Right ventricle myocardium superior (tissue), 1 donor: ENCODE measurements at places on chromosomes 7 and 10.

GRCh38 chr10:77189075-77189474, 448.5 kb downstream of the KCNMA1 start:
- no peak for DNase-seq

GRCh38 chr7:144731661-144732351, 104.0 kb downstream of the TPK1 start:
- DNase-seq: no peak

- DNase-seq: no peak
These were observed 568 bp downstream of the PRSS2 start for GRCh38 chr7:142771353-142771723.

DNA sequence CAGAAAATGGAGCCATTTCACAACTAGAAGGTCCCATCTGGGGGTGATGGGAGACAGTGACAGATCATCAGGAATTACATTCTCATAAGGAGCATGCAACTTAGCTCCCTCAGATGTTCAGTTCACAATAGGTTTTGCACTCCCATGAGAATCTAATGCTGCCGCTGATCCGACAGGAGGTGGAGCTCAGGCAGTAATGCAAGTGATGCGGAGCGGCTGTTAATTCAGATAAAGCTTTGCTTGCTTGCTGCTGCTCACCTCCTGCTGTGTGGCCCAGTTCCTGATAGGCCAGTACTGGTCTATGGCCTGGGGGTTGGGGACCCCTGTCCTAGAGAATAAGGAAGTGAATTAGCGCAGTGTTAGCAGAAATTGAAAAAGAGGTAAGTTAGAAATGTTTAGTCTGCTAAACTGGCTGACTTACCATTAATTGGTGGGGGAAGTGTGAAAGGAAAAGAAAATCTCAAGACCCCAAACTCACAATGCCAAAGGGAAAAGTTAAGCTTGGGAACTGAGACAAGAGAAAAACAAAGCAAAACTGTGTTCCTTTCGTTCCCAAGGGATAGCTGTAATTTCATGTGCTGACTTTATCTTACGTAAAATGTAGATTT, 76.4 kb downstream of the LYZL2 start:
- DNase-seq: no peak

DNA sequence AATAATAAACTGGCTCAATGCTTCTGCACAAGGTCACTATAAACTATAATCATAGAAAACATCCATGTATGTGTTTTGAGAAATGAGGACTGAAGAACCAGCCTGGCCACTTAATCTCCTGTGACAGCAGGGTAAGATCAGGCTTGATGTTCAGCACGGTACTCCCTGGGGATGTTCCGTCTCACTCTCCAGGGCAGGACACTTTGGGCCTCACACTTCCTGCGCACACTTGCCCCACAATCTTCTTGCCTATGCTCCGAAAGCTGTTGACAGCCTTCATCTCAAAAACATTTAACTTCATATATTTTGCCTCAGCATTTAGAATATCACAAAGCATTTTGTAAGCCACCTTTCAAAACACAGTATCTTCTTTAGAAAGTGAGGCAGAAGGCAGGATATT, 92.7 kb downstream of the PARD3 start:
- DNase-seq: no peak

- DNase-seq: no peak
These were observed 122.6 kb upstream of the RPA3 start for GRCh38 chr7:7841027-7841426.

DNA sequence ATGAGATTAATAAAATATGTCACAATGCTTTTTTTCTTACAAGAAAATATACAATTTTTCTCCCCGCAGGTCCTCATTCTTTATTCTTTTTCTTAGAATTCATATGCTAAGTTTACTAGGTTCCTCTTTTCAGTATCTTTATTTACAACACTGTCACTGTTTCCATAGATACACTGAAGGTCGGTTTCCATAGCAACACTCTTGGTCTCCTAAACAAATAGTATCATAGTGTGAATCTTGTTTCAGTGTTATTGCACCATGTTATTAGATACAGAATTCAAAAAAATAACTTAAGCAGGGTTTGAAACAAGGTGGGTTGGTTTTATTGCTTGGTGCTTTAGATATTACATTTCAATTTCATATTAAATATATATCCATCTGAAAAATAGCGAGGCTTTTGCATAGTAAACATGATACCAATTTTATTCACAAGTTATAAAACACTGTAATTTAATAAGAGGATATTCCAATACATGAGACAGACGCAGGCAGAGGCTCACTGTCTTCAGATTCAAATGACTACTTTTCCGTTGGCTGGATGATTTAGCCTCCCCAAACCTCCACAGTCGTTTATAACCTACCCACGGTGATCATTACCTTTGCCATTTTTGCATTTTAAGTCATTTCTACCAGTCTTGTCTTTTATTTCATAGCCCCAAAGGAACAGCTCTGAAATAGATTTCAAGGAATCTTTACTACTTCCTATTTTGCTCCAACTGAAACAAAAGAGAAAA, 88.9 kb upstream of the KLF6 start:
- no peak for DNase-seq

DNA sequence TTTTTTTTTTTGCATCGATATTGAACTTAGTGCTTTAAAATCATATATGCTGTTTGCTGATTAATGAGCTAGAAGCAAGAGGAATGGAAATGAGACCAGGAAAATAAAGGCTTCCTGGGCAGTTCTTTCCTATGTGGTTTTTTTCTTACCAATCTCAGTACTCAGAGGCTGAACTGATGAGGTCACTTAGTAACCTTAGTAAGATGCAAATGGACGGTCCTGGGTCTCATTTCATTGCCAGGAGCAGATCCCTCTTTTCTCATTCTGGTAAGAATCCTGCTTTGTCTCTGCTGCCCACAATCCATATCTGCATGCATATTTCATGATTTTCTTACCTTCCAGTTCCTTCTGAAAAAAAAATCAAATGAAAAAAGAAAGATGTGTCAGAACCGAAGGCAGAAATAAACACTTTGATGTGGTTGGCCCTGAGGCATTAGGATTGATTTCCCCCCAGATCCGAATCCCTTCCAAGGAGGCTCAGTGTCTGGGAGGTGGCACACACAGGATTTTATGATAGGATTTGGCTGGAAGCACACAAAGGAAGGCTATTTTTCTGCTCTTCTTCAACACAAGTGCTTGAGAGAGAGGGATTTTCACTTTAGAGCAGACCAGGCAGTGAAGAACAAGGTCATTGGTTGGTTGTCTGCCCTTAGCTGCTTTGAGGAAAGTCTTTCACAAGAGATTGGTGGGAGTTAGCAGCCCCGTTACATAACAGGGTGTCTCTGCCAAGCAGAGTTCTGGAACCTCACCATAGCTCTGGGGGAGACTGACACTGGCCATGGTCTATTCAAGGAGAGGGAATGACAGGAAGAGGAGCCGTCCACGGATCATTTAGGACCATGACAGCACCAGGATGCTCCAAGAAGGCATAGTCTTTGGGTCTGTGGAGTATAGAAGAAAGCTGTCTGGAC, 150.0 kb downstream of the CAMK1D start:
- no peak for DNase-seq
